ENCODE measurements at places on chromosomes 7 and 10.

GRCh38 chr10:112679392-112679791, 232.4 kb downstream of the VTI1A start:
- DNase-seq, result no peak

DNA sequence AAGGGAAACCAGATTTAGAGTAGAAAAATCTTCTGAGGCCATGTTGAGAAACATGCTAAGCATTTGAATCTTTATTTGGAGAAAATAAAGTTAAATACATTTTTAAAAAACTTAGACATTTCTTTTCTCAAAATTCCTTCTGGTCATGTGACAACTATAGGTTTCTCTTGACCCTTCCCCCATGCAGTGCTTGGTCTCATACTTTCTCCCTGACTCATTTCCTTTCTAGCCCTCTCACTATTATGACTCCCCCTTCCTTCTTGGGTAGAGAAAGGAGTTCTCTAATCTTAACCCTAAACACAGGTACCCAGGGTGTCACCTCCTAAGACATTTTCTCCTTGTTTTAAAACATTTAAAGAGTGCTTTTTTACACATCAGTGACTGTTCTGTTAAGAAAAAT, 179.5 kb upstream of the TMEM106B start:
- no peak for DNase-seq

DNA sequence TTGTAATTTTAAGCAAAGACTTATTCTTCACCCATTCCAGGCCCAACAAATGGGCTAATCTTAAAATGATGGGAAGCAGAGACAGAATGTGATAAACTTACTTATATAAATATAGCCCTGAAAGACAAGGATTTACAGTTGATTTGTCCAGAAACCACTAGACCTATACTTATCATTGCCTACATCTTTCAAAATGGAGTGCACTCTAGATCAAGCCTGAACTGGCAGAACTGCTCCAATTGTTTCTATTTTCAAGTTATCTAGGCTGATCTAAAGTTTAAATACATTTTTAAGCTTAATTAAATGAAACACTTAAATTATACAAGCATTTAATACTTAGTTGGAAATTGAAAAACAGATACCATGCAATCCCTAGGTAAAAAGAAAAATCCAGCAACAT, 24.9 kb upstream of the PALS2 start:
- no peak for DNase-seq

DNA sequence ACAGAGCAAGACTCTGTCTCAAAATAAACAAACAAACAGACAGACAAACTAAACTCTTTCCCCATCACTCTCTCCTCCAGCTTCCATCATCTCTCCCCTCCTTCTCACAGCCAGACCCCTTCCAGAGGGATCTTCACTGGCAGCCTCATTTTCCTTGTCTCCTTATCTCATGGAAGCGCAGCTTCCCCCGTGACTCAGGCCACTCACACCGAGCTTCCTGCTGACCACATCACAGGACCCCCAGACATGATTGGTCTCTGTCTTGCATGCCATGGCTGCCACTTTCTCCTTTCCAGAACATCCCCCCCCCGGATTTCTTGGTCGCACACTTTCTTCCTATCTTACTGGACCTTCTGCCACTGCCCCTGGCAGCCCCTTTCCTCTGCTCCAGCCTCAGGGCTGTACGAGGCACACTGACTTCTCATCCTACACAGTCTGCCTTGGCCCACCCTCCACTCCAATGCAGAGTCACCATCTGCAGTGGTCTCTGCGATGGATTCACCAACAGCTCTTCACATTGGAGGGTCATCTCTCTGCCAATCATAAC, 4.9 kb upstream of the INSIG1 start:
- DNase-seq, result no peak

- DNase-seq, result no peak
These were observed 220.2 kb downstream of the KCNMA1 start for GRCh38 chr10:77417359-77417758.

DNA sequence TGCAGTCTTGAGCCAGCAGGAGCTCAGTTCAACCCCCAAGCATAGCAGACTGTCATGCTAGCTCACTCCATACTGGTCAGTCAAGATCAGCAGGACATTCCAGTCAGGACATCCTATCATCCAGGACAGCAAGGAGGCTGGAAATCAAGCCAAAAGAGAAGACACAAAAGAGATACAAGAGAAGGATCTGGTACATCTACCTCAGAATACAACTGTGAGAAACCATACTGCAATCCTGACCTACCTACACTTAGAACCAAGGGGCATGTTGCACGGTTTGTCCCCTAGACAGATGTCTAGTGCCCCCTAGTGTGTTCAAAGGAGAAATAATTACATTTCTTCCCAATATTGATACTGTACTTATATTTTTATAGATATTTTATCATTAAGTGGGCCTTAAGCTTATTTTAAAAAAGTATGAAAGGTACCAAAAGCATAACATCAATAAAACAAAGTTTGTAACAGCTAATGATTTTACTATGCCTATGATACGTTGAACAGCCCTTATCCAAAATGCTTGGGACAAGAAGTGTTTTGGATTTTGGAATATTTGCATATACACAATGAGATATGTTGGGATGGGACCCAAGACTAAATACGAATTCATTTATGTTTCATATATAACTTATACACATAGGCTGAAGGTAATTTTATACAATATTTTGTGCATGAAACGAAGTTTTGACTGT, 26.7 kb downstream of the ERCC6 start:
- no peak for DNase-seq

- no peak for DNase-seq
These were observed 73.5 kb downstream of the MKLN1 start for GRCh38 chr7:131401194-131401593.

GRCh38 chr7:140674356-140674800, 1.6 kb downstream of the ADCK2 start:
- peak; percentile 6 for DNase-seq

DNA sequence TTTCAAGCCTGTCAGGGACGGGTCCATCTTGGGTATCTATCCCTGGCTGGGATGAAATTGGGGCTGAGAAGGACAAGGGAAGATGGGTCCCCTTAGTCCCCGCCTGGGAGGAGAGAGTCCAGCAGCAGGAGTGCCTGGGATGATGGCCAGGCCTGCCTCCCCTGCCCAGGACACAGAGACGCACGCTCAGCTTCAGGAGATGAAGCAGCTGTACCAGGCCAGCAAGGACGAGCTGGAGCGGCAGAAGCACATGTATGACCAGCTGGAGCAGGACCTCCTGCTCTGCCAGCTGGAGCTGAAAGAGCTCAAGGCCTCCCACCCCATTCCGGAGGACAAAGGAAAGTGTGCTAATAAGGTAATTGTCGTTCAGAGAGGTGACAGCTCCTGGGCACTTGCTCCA, 15.4 kb downstream of the CCDC136 start:
- no peak for DNase-seq

GRCh38 chr7:98562381-98562823, 54.7 kb upstream of the NPTX2 start:
- DNase-seq, result no peak

DNA sequence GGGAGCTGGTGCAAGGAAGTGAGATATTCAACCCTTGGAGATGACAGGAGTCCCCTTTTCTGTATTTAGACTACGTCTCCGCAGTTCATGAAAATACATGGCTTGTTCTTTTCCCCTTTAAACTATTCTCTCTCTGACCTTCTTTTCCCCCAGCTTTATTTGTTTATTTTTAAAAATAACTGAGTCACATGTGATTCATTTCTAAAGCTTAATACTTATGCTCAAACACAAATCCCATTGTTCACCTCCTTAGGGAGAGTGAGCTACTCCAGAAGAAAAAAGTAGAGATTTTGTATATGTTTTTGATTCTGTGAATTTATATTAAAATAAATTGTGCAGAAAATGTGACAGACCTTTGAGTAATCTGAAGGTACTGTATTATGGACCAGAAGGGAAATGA, 35.9 kb upstream of the FZD1 start:
- no peak for DNase-seq

- no peak for DNase-seq
These were observed at the start of gene ADRA2A for GRCh38 chr10:111076682-111077478. Gene ADRA2A, plus strand, starts transcription at chr10:111077029. Its CDS starts 968 bp downstream, at chr10:111077997.

GRCh38 chr10:24723386-24723787, 300 bp downstream of the ARHGAP21 start:
- DNase-seq, result no peak

DNA sequence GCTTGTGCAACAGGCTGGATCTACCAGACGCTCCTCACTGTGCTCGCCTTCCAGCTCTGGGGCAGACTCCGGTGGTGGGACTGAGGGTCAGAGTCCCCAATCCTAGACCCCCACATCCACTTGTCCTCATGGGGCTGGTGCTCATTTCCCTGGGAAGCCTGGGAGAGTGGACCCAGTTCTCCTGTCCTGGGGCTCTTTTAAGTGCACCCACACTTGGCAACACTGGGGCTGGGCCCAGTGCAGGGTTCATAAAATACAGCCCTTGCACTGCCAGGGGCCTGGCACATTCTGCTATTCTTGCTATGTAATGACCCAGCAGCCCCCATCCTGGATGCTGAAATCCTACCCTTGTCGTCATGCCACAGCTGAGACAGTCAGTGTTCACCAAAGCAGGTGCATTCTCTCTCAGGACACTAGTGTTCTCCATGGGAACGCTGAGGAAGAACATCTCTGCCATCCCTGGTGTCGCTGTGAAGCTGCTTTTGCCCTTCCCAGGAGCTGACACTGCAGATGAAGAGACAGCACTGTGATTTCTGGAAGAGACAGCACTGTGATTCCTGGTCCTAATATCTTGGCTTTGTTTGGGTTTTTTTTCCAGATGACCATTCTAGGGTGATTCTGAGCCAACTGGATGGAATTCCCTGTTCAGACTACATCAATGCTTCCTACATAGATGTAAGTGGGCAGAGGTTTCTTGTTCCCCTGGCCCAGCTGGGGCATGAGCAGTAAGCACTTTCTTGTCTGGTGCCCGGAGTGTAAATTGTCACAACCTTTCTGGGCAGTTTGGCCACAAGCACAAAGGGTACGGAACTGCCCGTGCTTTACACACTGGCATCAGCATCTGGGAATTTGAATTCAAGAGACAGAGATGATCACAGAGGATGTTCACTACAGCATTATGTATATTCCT, 65.6 kb downstream of the MKI67 start:
- DNase-seq, result no peak

DNA sequence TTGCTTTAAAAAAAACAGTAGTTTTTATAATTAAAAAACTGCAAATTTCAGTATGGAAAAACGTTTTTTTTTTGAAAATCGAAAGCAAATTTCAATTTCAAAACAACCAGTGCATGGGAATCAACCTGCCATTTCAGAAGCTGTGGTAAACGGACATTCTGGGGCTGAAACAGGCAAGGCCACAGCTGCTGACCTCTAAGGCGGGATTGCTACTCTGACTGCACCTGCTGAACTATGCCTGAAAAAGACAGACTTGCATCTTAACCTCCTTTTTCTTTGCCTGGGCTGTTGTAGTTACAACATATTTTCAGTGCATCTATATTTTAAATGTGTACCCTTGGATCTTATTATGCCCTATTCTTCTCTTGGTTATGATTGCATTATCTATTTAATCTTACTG, 303.0 kb upstream of the SP8 start:
- no peak for DNase-seq

- DNase-seq, result no peak
These were observed 34.0 kb upstream of the DKK1 start for GRCh38 chr10:52280051-52280450.

DNA sequence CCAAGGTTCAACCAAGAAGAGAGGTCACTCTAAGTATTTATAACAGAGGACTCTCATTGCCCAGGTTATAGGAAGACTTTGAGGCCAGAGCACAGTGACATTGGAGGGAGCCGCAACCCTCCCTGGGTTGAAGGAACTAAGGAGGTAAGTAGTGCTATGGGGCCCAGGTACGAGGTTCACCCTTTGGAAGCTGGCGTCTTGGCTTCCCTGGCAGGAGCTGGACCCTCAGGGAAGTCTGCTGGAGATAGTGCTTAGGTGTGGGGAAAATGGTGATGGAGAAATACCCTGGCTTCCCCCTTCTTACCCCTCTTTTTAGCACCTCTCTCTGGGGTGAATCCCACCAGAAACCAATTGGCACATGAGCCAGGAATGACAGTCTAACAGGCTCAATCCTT, 317.9 kb upstream of the ZNF32 start:
- no peak for DNase-seq

GRCh38 chr7:92602352-92603088, 12.3 kb upstream of the FAM133B start:
- DNase-seq, result no peak

DNA sequence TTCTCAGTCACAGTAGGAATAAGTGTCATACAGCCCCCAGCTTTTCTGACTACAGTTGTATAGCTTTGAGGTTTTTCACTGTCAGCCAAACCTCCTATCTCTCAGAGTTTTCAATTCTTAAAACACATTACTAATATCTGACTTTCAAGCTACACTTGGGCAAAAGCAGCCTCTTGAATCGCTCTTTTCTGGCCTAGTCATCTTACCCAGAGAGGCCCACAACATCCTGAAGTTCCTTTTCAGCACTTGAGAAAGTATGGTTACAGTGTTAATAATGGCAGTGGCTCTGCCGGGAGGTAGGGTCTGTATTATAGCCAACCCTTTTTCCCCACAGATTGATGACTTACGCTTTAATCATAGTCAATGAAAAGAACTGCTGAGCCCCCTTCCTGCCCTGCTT, 181.0 kb downstream of the LRRC4 start:
- DNase-seq, result no peak

- DNase-seq, result no peak
These were observed 23.7 kb upstream of the AGR3 start for GRCh38 chr7:16905300-16906044.

- no peak for DNase-seq
These were observed 13.1 kb upstream of the MTPN start for GRCh38 chr7:135990258-135990657.

GRCh38 chr10:23058366-23058765, 37.0 kb upstream of the MSRB2 start:
- DNase-seq, result no peak

DNA sequence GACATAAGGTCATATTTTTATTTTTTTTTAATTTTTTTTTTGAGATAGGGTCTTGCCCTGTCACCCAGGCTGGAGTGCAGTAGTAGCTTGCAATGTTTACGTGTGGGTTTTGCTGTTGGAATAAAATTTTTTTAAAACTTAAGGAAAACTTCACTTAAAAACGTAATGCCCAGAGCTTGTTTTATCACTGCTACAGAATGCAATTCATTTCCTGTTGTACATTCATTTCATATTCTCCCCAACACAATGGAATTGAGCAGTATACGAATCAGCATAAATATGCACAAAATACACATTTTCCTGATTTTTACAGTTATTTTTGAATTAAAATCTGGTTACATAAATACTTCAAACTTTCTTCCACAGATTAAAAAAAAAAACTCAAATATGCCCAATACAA, 40.3 kb downstream of the RSU1 start:
- DNase-seq, result no peak

- peak; percentile 66 for DNase-seq
These were observed 12.6 kb upstream of the CDH23 start for GRCh38 chr10:71383972-71384687.

All from CD4-positive, alpha-beta T cell treated with Interferon gamma for 1 hour (primary cell).